ENCODE measurements at places on chromosomes 1 and 21. TPM values are rescaled to one million over a fixed set of nuclear protein-coding genes. Genes with fewer than 3 reads are reported as not detected.

Gene ESRRG
- 0.13 TPM for total RNA-seq

GRCh38 chr1:245693116-245693793, 538.5 kb downstream of the KIF26B start:
- H3K4me3 ChIP-seq, result no peak overlapping the region
- H3K27me3 ChIP-seq, result peaks cover 4% of the 10 kb centered on the region
- no peaks in the 10 kb centered on the region for H3K4me1 ChIP-seq
- no peaks in the 10 kb centered on the region for H3K36me3 ChIP-seq

Gene CNTN2
- total RNA-seq, result not detected

DNA sequence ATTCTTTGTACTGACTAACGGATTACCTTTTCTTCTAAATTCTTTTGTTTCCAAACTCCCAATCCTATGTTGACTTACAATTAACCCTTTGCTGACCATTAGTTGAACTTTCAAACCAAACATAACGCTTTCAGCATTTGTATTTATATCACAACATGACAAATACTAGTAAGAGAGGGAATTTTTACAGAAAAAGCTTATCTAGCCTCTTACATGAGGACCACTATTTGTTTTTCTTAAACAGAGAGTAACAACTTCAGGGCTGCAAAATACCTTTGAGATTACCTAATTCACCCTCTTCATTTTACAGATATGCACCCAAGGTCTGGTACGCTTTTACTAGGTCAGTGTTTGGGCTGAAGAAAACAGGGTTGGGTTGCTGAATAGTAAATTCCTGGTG, 45.0 kb upstream of the CXADR start:
- no peaks in the 10 kb centered on the region for H3K36me3 ChIP-seq
- H3K27me3 ChIP-seq, result no peaks in the 10 kb centered on the region
- no peak overlapping the region for H3K4me3 ChIP-seq
- no peak overlapping the region for H3K27ac ChIP-seq
- peaks cover 42% of the 10 kb centered on the region for H3K4me1 ChIP-seq

DNA sequence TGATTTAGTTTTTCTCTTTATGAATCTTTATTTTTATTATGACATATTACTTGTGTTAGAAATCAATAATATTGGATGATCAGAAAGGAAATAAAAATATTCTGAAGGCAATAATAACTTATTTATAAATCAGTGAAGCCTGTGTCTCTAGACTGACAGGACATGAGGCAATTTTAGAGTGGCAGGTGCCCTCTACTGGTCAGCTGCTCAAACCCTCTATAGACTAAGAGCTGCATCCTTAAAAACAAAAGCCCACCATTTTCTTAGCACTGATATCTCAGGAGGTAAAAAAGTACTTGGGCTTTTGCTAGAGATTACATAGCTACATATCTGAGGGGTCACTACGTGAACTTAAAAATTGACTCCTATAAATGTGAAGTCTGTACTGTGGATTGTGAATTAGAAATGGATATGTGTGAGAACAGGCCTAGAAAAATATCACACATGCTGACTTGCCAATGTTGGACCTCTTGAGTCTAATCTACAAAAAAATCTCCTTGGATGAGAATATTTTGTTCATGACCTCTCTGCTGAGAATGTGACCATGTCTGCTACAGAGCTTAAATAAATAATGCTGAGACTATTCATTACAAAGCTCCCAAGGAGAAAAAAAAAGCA, 597.9 kb upstream of the ADAMTS5 start:
- no peaks in the 10 kb centered on the region for H3K36me3 ChIP-seq
- H3K4me1 ChIP-seq, result peaks cover 6% of the 10 kb centered on the region
- no peak overlapping the region for H3K27ac ChIP-seq
- no peak for DNase-seq

DNA sequence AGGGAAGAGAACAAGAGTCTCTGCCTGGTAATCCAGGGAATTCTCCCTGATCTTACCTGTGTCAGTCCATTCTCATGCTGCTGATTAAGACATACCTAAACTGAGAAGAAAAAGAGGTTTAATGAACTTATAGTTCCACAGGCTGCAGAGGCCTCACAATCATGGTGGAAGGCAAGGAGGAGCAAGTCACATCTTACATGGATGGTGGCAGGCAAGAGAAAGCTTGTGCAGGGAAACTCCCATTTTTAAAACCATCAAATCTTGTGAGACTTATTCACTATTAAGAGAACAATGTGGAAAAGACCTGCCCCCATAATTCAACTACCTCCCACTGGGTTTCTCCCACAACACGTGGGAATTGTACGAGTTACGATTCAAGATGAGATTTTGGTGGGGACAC, 34.2 kb upstream of the LRRC8B start:
- H3K36me3 ChIP-seq, result no peaks in the 10 kb centered on the region
- no peak for DNase-seq
- no peak overlapping the region for H3K27ac ChIP-seq
- no peaks in the 10 kb centered on the region for H3K27me3 ChIP-seq

Gene AIDA
- total RNA-seq, result 29.0 TPM

DNA sequence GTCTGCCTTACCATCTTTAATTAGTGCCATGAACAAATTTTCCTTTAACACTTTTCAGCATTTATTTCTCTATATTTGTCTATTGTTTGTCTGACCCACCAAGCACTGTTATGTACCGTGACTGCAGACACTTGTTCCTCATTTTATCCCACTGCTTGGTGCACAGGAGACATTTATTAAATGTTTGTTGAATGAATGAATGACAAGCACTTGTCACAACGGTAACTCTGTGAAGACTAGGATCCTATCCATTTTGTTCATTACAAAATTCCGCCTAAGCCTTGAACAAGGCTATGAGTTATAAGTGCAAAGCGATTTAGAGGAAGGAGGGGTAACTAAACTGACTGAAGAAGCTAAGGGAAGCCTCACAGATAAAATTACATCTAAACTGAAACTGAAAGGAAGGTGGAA, 379 bp upstream of the STRIP1 start:
- H3K4me3 ChIP-seq, result peak overlapping the region; percentile 99
- H3K4me1 ChIP-seq, result peaks cover 12% of the 10 kb centered on the region
- H3K27ac ChIP-seq, result peak overlapping the region; percentile 88
- no peaks in the 10 kb centered on the region for H3K27me3 ChIP-seq

- H3K4me1 ChIP-seq, result no peaks in the 10 kb centered on the region
- H3K27ac ChIP-seq, result no peak overlapping the region
- H3K36me3 ChIP-seq, result no peaks in the 10 kb centered on the region
These were observed 48.1 kb upstream of the GOLT1A start for GRCh38 chr1:204261746-204262505.
